ENCODE measurements at places on chromosomes 5 and 9. TPM values are rescaled to one million over a fixed set of nuclear protein-coding genes. Genes with fewer than 3 reads are reported as not detected.

- DNase-seq = no peak
These were observed 480.9 kb upstream of the CD180 start for GRCh38 chr5:67677422-67677970.

GRCh38 chr5:56671571-56671970 is 143.8 kb upstream of the MAP3K1 start:
- no peak for DNase-seq

The RAI14 gene
- 21.3 TPM for total RNA-seq

- no peak for DNase-seq
These were observed 114.4 kb downstream of the TENT4A start for GRCh38 chr5:6827526-6828219.

GRCh38 chr9:136255166-136255538 is 9.5 kb upstream of the QSOX2 start:
- no peak for DNase-seq

DNA sequence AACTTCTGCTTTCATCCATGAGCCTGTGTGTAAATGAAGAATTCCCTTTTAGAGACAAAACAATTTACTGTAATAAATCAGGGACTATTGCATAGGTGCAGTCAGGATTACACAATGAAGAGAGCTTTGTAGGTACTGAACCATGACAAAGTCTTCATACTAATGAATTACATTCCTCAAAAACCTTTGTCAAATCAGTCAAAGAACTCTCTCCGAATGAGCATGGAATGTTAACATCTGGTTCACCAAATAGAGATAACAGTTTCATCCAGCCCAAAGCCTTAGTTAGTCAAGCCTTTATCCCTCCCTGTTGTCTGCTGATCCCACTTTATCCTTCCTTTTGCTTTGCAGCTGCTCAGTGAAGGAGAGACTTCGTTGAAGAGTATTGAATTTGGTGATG is 62.9 kb upstream of the DMRTA1 start:
- DNase-seq = no peak

GRCh38 chr9:128485414-128485855 is 19.1 kb upstream of the GLE1 start:
- DNase-seq = no peak

All from right atrium auricular region (tissue), 2 donors.